Immature natural killer cell (primary cell): ENCODE measurements at places on chromosomes 16 and 17. TPM values are rescaled to one million over a fixed set of nuclear protein-coding genes. Genes with fewer than 3 reads are reported as not detected.

Gene NAT9
- polyA plus RNA-seq = 4.3 TPM

Gene EVPLL
- polyA plus RNA-seq = not detected

Gene ENPP7
- 0.22 TPM for polyA plus RNA-seq

Gene FGF11
- not detected for polyA plus RNA-seq

Gene RTN4RL1
- not detected for polyA plus RNA-seq

Gene TVP23A
- polyA plus RNA-seq = 0.46 TPM

Gene CACNB1
- not detected for polyA plus RNA-seq

Gene TAT
- polyA plus RNA-seq = not detected

Gene CD300E
- polyA plus RNA-seq = 0.79 TPM

Gene PHKG2
- 49.2 TPM for polyA plus RNA-seq

Gene TBX2
- not detected for polyA plus RNA-seq

Gene IGSF6
- 5.2 TPM for polyA plus RNA-seq

Gene DNAJA2
- 67.1 TPM for polyA plus RNA-seq

Gene PRAC2
- not detected for polyA plus RNA-seq

Gene EFNB3
- polyA plus RNA-seq = not detected

Gene RFFL
- polyA plus RNA-seq = 34.0 TPM

Gene AHSP
- polyA plus RNA-seq = not detected

Gene EVPL
- not detected for polyA plus RNA-seq

Gene CCL5
- polyA plus RNA-seq = 2,255 TPM
